Dorsolateral prefrontal cortex (tissue), 122 donors: ENCODE measurements at places on chromosomes 2 and 18. TPM values are rescaled to one million over a fixed set of nuclear protein-coding genes. Genes with fewer than 3 reads are reported as not detected.

Gene REG3A
- total RNA-seq, result not detected

Gene KCNJ3
- 15.7 TPM for total RNA-seq

Gene MAP2
- 1,040 TPM for total RNA-seq

Gene UNC80
- total RNA-seq, result 108 TPM

Gene HES6
- 29.3 TPM for total RNA-seq

Gene IL36B
- total RNA-seq, result not detected

Gene TUBA3D
- total RNA-seq, result 0.83 TPM

Gene LRRTM1
- 18.8 TPM for total RNA-seq

Gene MTX2
- 31.2 TPM for total RNA-seq

Gene ACTR2
- total RNA-seq, result 223 TPM

Gene RPRM
- 10.5 TPM for total RNA-seq

Gene INHBB
- total RNA-seq, result 5.0 TPM

Gene KCNE4
- 25.8 TPM for total RNA-seq

Gene INHA
- 3.8 TPM for total RNA-seq

Gene SP9
- 3.9 TPM for total RNA-seq

Gene SLC9A2
- total RNA-seq, result 1.8 TPM

Gene FASTKD1
- total RNA-seq, result 53.5 TPM

Gene ALK
- total RNA-seq, result 4.9 TPM

Gene TFCP2L1
- total RNA-seq, result 1.3 TPM

Gene AKAIN1
- total RNA-seq, result 2.2 TPM

Gene DUSP2
- total RNA-seq, result 4.8 TPM

Gene FBXO41
- total RNA-seq, result 133 TPM

Gene IGFBP5
- total RNA-seq, result 23.2 TPM

Gene ITPRIPL1
- 3.3 TPM for total RNA-seq

Gene SERPINB13
- total RNA-seq, result not detected

Gene IL1R2
- total RNA-seq, result not detected

Gene KANSL1L
- 34.2 TPM for total RNA-seq

Gene UGT1A3
- not detected for total RNA-seq

Gene ARHGAP25
- 4.2 TPM for total RNA-seq

Gene TRIM54
- 7.2 TPM for total RNA-seq
